Activated CD8-positive, alpha-beta memory T cell treated with anti-CD3 and anti-CD28 coated beads for 1 hour (primary cell): ENCODE measurements at places on chromosomes 4 and X.

- DNase-seq: no peak
Observed at GRCh38 chr4:87409420-87409939, 12.9 kb upstream of the NUDT9 start.

DNA sequence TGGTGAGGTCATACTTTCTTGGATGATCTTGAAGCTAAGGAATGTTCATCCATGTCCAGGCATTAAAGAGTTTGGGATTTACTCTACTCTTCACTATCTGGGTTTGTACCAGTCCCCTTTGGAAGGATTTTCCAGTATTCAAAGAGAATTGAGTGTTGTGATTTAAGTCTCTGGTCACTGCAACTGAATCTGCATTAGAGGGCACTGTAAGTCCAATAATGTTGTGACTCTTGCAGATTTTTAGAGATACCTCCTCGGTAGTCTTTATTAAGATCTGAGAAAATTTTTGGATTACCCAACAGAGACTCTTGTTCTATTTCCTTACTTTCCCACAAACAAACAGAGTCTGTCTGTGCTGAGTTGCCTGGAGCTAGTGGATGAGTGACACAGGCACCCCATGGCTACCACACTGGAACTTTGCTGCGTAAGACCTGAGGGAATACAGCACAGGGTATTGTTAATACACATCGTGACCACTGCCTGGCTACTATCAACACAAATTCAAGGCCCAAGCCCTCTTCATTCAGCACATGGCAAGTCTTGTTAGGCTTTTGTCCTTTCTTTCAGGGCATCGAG, 357.1 kb upstream of the KLHL4 start:
- DNase-seq: no peak

GRCh38 chrX:118554511-118554910, 58.9 kb downstream of the DOCK11 start:
- no peak for DNase-seq

- no peak for DNase-seq
Observed at GRCh38 chr4:152989554-152989970, 53.4 kb downstream of the FHDC1 start.

DNA sequence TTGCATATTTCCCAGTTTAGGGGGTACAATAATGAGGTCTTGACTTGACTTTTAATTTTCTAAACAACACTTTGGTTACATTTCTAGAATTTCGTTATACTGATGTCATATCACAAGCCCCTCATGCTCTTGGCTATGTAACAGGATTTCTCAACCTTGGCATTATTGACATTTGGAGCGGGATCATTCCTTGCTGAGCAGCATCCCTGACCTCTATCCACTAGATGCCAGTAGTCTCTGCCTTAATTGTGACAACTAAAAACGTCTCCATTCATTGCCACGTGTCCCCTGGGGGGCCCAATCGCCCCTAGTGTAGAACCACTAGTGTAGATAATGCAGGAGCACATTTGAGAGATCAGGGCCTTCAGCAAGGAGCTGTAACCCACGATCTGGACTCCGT, 234.2 kb upstream of the MID1 start:
- DNase-seq: no peak

GRCh38 chr4:47109379-47109778, 78.0 kb downstream of the GABRB1 start:
- DNase-seq: no peak

DNA sequence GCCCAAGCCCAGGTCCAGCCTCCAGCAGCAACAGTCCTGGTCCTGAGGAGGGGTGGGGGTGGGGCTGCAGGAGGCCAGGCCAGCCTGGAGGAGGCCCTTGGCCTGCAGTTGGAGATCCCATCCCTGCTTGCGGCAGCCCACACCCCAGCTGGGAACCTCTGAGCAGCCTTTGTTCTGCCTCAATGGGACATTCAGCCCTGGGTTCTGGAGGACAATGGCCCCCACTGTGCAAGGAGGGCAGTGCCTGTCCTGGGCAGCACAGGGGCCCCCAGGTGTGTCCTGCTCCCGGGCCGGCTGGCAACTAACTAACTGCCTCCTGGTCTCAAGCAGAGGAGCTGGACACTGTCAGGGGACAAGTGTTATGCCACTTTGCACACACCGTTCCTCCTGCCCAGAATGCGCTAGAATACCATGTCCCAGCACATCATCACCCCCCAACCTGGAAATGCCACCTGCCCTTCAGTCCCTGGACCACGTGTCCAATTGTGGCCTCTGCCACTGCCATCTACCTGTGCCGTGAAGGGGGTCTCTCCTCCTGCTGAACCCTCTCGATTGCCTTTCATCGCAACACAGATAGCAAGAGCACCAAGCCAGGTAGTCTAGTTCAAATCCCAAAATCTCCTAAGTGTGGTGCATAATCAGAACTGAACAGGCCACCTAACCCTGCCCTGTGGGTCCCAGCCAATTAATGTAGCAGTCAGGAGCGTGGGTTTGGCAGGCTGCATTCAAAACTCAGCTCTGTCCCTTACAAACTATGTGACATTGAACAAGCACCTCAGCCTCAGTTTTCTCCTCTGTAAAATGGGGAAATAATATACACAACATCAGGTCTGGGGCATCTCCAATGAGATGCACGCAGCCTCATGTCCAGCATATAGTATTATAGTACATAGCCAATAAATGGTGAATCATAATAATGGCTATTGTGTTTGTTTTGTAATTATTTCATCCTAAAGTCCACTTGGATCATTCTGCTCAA, 8.8 kb downstream of the PPP2R2C start:
- DNase-seq: no peak

DNA sequence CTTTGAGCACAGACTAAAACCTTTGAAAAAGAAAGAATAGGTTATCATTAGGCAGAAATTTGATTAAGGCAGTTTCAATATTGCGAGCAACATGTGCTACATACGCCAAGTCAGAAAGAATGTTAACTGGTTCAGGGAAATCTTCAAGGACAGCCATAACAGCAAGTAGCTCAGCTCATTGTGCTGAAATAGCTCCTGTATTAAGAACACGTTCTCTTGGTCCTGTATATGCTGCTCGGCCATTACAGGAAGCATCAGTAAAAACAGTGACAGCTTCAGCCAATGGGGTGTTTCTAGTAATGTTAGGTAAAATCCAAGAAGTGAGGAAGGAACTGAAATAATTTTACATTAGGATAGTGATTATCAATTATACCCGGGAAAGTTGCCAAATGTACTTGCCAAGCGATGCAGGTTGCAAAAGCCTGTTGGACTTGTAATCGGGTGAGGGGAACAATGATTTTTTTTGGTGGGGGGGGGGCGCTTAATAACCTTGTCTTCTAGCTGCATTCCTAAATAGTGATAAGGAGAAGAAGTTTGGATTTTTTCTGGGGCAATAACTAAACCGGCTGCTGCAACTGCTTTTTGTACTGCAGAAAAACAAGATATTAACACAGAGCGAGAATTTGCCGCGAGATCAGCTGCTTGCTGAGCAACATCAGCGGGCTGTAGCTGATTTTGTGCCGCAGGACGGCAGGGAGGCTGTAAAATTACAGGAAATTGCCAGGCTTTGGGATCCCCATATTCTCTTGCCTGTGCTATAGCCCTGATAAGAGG, 49.4 kb upstream of the RASSF6 start:
- no peak for DNase-seq

- no peak for DNase-seq
Observed at GRCh38 chrX:45449982-45450381, 249.3 kb upstream of the DIPK2B start.

DNA sequence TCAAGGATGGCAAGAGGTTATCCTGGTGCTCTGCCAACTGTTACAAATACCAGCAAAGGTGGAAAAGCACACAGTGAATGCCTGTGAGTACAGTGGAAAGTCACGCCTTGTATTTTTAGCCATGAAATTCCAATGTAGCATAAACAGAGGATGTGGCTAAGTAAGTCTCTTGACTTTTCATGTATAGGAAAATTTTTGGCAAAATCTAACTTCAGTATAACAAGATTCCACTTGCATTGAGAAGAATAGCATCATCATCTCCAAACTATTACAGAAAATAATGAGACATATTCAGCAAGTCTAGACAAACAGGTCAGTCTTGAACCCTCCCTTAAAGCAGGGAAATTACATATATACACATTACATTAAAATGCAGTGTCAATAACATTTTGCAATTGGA, 7.9 kb downstream of the SLC10A6 start:
- no peak for DNase-seq

DNA sequence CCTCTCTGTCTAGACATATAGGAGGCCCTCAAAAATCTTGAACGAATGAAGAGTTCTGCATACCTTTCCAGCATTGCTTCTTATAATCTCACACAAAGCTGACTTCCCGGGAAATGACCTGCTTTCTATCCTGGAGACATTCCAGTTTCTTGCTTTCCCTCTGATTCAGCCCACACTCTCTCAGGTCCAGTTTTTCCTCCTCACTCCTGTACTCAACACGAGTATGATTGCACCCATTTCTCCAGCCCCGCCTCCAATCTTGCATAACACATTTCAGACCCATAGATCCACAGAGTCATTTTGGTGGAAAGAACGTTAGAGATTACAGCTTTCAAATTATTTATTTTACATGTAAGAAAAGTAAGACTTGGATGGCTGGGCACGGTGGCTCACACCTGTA, 127.5 kb upstream of the TLR3 start:
- DNase-seq: no peak

- DNase-seq: no peak
Observed at GRCh38 chr4:22911285-22911684, 218.5 kb downstream of the GBA3 start.

DNA sequence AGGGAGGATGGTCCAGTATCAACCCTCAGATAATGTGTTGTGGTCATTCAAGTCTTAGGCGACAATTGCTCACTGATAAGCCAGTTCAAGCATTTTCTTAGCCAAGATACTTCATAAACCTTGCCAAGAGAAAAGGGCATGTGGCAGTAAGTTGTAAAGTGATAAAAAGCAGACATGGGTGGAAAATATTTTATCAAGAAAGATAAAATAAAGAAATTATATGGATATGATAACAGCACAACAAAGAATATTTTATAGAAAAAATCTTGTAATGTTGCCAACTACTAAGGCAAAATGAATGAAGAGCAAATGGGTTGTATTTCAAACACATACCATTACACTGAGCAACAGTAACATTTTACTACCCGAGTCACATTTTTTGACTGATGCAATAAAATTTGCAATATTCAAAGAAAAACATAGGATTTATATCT, 217.4 kb upstream of the PITX2 start:
- no peak for DNase-seq

DNA sequence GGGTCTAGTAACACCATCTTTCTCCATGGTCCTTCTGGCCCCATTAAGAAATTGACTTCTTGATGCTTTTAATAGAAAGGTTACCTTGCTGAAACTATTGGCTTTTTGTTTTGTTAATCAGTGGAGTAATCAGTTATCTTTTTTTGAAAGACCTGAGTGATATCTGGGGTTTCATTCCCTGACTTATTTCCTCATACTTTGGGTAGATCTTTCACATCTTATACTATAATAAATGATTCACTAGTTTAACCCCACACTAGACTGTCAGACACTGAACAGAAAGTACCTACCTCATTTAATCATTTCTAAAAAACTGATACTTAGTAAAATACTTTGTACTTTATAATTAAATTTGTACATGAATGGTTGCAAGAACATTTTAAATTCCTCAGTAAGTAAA, 1021.1 kb downstream of the STIM2 start:
- DNase-seq: no peak

- no peak for DNase-seq
Observed at GRCh38 chr4:47801481-47802002, 36.3 kb downstream of the CORIN start.
